ENCODE measurements at places on chromosomes 1 and 21. TPM values are rescaled to one million over a fixed set of nuclear protein-coding genes. Genes with fewer than 3 reads are reported as not detected.

Gene OR2C3
- not detected for total RNA-seq

- DNase-seq: no peak
Observed at GRCh38 chr1:1340791-1341548, 8.2 kb downstream of the DVL1 start.

DNA sequence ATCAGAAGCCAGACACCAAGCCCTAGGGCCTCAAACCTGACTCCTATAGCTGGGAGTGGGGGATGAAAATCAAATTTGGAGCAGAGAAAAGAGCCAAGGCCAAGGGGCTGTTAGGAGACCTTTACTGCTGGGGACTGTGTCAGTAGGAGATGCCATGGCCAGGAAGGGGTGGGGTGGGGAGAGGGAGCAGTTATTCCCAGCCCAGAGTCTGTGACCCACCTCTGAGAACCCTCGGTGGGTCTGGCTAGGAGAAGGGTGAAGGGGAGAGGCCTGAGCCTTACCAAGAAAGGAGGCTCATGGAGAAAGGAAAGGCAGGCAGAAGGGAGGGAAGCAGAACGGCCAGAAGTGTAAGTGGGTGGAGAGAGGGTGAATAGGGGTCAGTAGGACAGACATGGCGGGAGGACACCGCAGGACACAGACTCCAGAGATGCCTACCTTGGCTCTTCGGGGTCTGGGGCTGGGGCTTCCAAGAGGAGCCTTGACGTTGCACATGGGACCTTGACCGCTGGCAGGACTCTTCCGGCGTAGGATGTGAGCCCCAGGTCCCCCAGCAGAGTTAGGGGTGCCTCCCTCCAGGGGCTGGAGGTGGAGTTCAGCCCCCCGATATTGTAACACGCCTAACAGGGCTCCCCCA lies 1.2 kb downstream of the ADAMTS4 start:
- no peak for DNase-seq

Gene OPRD1
- not detected for total RNA-seq

DNA sequence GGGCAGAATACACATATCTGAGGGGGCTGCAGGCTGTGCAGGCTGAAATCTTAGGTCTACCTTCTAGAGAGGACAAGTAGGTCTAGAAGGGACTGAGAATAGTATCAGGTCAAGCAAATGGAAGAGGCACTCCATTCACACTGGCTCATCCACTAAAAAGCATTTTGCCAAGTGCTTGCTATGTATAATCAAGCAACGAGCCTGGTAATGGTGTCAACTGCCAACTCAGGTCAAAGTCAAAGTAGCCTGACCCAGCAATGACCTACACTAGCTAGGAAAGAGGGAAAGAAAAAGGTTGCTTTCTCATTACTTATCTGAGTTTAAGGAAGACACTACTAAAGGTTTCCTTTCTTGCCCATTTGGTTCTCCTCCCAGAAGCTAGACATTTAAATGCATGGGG lies 10.8 kb downstream of the KCND3 start:
- no peak for DNase-seq

- no peak for DNase-seq
Observed at GRCh38 chr1:153586347-153586746, 20.7 kb upstream of the S100A2 start.

GRCh38 chr21:37210130-37210529 lies 57.0 kb downstream of the VPS26C start:
- DNase-seq: no peak

Gene ERICH3
- 0.11 TPM for total RNA-seq

Gene PROK1
- not detected for total RNA-seq

DNA sequence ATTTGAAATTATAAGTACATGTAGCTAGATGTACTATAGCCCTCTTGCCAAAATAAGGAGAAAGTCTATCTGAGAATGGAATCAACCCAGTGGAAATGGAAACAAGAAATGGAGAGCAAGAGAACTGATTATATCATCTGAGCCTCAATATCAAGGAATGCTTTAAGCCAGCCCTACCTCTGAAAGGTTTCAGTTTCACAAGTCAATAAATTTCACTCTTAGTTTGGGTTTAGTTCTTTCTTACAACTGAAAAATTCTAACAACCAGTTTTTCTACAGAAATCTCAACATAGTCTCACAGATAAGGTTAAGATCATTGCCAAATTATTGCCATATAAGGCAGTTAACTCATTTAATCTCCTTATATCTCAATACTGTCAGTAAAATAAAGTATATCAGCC lies 80.0 kb downstream of the EPS15 start:
- DNase-seq: no peak

- DNase-seq: peak; percentile 50
Observed at GRCh38 chr1:212595787-212596714, 12.5 kb upstream of the ATF3 start.

DNA sequence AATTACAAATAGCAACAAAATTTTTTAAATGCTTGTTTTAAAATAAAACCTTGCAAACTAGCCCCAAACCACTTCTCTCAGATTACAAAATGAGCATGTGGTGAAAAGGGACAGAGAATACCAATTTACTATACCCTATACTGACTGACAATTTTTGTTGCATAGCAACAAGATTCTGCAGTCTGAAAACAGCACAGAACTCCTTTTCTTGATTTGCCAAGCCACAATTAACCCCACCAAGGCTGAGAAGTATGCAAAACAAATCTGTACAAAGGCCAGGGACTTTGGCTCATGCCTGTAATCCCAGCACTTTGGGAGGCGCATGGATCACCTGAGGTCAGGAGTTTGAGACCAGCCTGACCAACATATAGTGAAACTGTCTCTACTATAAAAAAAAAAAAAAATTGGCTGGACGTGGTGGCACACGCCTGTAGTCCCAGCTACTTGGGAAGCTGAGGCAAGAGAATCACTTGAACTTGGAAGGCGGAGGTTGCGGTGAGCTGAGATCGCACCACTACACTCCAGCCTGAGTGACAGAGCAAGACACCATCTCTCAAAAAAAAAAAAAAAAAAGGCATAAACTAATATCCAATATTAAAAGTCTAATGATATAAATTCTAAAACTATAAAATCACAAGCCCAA lies 21.8 kb downstream of the ENAH start:
- no peak for DNase-seq

- DNase-seq: no peak
Observed at GRCh38 chr1:66436378-66437135, 97.4 kb upstream of the SGIP1 start.

DNA sequence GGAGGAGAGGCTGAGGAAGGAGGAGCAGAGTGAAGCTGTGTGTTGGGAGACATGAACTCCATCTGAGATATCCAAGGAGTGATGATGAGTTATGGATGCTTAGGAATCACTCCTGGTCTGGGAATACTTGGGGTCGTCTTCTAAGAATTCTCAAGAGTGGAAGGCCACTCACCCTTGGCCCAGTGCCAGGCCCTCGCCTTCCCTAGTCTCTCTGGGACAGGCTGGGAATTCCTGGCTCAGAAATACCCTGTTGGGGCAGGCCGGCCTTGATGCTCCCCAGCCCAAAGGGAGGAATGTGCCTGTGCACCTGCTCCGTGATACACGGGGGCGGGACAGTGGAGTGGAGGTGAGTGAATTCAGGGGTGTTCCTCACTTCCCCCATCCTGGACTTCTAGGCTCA lies 12.6 kb upstream of the LMNA start:
- DNase-seq: no peak

Gene CR1L
- not detected for total RNA-seq

Gene CD53
- total RNA-seq: 31.0 TPM

DNA sequence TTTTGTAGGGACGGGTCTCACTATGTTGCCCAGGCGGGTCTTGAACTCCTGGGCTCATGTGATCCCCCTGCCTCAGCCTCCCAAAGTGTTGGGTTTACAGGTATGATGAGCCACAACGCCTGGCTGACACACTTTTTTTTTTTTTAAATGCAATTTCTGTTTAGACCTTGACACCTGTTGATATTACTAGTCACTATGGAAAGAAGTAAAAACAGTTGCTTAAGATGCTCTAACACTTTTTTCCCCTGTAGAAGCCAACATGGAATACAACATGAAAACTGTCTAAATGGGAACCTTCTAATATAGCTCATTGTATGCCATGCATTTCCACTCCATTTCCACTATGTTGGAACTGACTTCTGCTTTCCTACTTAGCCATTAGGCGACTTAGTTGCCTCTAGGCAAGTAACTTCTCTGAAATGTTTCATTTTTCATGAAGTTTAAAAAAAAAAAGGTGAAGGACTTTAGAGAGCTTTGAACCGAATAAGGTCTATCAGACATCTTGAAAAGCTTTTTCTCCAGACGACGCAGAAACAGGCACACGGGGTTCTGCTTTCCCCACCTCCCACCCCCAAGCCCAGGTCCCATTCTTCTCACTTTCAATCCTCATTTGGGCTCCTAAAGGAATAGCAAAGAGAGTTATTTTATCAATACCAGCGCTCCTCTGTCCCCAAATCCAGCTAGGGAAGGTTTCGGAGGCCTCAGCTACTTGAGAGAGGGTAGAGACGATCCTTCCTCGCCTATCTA lies 648 bp upstream of the DR1 start:
- DNase-seq: no peak

GRCh38 chr1:151352021-151352718 lies 5.1 kb upstream of the RFX5 start:
- no peak for DNase-seq

- no peak for DNase-seq
Observed at GRCh38 chr1:11682287-11682771, 1.4 kb upstream of the MAD2L2 start.

- DNase-seq: no peak
Observed at GRCh38 chr1:22767852-22768251, 57.2 kb downstream of the EPHB2 start.

Gene TXNDC12
- total RNA-seq: 54.6 TPM

Gene CTSS
- 49.3 TPM for total RNA-seq

- no peak for DNase-seq
Observed at GRCh38 chr1:44405798-44406736, 1.0 kb downstream of the RNF220 start.

Gene CADM3
- total RNA-seq: 4.8 TPM

- DNase-seq: no peak
Observed at GRCh38 chr1:205473966-205474365, 18.1 kb upstream of the BLACAT1 start.

DNA sequence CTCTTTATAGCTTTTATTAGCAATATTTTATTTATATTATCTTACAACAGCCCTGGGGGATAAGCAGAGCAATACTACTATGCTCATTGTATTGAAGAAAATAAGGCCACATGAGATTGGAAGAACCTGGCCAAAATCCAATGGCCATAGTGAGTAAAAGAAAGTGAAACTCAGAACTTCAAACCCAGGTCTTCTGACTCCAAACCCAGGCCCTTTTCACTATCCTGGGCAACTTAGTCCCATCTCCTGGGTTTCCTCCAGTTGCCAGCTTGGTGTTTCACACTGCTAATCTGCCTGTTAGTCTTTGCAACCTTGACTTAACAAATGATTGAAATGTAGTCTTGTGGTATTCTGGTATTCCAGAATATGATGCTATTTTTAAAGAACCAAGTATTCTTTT lies 22.4 kb upstream of the EXO1 start:
- no peak for DNase-seq

GRCh38 chr1:9438431-9439073 lies 100.7 kb upstream of the SLC25A33 start:
- DNase-seq: peak; percentile 30

- DNase-seq: no peak
Observed at GRCh38 chr1:1374589-1374928, 448 bp downstream of the AURKAIP1 start.

Gene EVI5
- total RNA-seq: 39.8 TPM

Gene CLCA4
- total RNA-seq: not detected

- DNase-seq: no peak
Observed at GRCh38 chr1:231887866-231888265, 261.3 kb downstream of the DISC1 start.

Gene OLIG2
- not detected for total RNA-seq

Gene ATP5IF1
- 200 TPM for total RNA-seq

- no peak for DNase-seq
Observed at GRCh38 chr1:51560034-51560433, 41.0 kb upstream of the EPS15 start.

GRCh38 chr1:223796210-223796609 lies 49.5 kb downstream of the TP53BP2 start:
- no peak for DNase-seq

Gene LRIG2
- 24.7 TPM for total RNA-seq

- DNase-seq: no peak
Observed at GRCh38 chr1:20684050-20684620, 23.0 kb upstream of the DDOST start.

Gene RSBN1
- total RNA-seq: 27.3 TPM

GRCh38 chr1:39632682-39633417 lies 6.6 kb downstream of the HEYL start:
- peak; percentile 63 for DNase-seq

DNA sequence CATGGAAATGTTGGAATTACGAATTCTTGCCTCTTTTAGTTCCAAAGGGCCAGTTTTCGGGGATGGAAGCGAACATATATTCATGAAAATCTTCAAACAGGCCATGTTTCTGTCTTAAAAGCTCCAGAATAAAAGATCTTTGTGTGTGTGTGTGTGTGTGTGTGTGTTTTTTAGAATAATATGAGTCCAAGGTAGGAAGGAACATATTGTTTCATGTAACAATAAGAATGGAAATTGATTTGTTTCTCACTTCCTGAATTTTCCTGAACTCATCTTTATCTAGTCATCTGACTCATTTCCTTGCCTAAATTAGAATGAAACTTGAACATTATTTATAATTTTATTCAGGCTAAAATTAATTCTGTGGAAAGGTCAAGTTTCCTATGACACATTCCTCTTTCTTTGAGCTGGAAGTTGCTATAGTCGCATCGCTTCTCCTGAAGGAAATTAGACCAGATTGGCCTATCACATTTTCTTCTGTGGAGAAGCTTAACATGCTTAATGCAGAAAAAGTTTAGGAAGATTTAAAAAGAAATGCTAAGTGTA lies 805.1 kb upstream of the ADAMTS5 start:
- no peak for DNase-seq

GRCh38 chr1:159144571-159144970 lies 26.8 kb upstream of the CADM3 start:
- DNase-seq: no peak

Gene GDAP2
- 47.3 TPM for total RNA-seq

- DNase-seq: no peak
Observed at GRCh38 chr1:24928689-24929397, 1.2 kb downstream of the RUNX3 start.

- DNase-seq: peak; percentile 57
Observed at GRCh38 chr1:24134376-24134775, 8.6 kb downstream of the IL22RA1 start.

Gene KIAA0040
- total RNA-seq: 15.5 TPM
